CD4-positive, CD25-positive, alpha-beta regulatory T cell (primary cell): ENCODE measurements at places on chromosomes 3 and 15. TPM values are rescaled to one million over a fixed set of nuclear protein-coding genes. Genes with fewer than 3 reads are reported as not detected.

Gene CMC1
- 9.4 TPM for total RNA-seq

Gene TMEM202
- not detected for total RNA-seq

Gene PDZRN3
- total RNA-seq = not detected

Gene PLOD2
- total RNA-seq = 0.52 TPM

Gene HTD2
- 9.7 TPM for total RNA-seq

Gene SOX2
- total RNA-seq = not detected

Gene PDIA5
- total RNA-seq = 1.3 TPM

Gene CSPG4
- total RNA-seq = not detected

Gene OR5K3
- total RNA-seq = not detected

Gene NTRK3
- not detected for total RNA-seq

Gene TRH
- total RNA-seq = not detected

Gene PCOLCE2
- total RNA-seq = not detected

Gene ANKDD1A
- total RNA-seq = 12.4 TPM

Gene TLR9
- 0.27 TPM for total RNA-seq

Gene TLNRD1
- 17.7 TPM for total RNA-seq

Gene CADM2
- not detected for total RNA-seq

Gene VGLL3
- 0.05 TPM for total RNA-seq

Gene KNG1
- total RNA-seq = not detected

DNA sequence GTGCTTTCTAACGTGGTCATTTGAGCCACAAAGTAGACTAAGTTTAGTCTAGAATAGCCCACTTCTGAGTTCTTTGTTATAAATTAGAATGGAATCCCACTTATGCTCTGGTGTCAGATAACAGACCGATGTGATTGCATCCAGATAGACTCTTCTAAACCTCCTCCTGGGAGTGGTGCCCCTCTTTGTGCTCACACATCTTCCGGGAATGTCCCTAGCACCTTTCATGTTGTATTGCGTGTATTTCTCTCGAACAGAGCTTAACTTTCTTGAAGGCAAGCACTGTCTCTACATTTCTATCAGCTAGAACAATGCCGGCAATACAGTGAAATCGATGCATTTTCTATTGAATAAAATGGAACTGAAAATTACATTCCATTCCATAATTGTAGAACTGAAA is 23.0 kb downstream of the CP start:
- DNase-seq = no peak

DNA sequence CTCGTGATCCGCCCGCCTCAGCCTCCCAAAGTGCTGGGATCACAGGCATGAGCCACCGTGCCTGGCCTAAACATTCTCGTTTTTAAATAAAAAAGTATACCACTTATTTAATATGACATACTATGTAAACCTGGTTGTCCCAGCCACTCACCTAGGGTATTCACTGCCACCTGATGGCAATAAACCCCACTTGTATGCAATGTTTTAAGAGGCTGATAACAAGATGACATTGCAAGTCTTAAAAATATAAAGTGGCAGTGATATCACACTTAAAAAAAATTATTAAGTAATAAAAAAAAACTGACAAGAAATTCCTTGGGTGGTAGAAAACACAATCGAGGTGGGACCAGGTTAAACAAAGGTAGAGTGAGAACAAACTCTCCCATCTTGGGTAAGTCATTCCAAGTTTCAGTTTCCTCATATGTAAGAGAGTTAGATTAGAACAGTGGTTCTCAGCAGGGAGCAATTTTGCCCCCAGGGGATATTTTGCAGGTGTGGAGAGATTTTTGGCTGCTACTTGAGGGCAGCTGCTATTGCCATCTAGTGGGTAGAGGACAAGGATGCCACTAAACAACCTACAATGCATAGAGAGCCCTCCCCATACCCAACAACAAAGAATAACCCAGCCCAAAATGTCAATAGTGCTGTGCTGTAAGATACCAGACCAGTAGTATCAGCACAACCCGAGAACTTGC is 14.5 kb downstream of the ARF4 start:
- no peak for DNase-seq

DNA sequence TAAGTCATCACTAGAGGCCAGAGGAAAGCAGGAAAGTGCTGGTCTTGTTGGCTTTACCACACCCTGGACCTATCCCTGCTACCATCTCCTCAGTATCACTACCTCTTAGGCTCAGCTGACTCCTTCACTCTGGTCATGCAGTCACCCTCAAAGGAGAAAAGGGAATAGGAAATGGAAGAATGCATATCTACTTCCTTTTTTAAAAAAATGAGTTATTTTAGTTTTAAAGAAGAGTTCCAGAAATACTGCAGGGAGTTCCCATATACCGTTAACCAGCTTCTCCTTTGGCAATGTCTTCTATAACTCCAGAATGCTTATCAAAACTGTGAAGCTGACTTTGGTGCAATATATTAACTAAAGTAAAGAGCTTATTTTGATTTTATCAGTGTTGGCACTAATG is 688.6 kb downstream of the DIPK2A start:
- no peak for DNase-seq

- DNase-seq = peak; percentile 24
Measured at GRCh38 chr3:47578119-47578632, 489 bp downstream of the CSPG5 start.

DNA sequence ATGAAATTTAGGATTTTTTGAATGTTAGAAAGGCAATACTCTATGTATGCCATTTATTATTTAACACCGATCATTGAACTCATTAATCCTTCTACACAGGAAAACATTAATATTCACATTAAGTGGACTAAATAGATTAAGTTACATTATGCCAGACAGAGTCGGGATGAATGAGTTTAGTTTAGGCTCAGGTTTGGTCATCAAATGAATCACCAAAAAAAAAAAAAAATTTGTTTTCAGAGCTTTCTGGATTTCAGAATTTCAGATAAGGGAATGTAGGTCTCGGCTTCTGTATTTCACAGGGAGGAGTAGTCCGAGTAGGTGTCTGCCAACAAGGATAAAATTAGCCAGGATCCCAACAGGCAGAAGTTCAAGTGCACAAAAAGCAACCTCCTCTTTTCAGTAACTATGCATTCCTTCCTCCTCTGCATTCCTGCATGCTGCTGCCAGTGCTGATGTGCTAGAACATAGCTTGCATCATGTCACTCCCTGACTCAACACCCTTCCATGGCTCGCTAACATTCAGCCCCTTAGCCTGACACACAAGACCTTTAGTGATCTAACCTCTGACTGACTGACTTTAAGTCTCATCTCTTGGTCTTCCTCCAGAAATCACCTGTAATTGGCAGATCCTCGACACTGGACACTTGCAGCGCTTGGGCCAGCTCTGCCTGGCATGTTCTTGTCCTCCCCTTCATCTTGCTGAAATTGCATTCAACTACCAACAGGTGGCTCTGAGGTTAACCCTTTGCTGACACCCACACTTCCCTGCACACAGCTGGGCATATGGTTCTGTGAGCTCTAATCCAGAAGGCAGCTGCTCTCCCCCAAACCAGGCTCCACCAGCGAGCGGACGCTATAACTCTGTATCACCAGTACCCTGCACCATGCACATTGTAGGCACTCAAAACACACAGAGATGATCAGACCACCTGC is 145.4 kb upstream of the PROK2 start:
- DNase-seq = peak; percentile 58

DNA sequence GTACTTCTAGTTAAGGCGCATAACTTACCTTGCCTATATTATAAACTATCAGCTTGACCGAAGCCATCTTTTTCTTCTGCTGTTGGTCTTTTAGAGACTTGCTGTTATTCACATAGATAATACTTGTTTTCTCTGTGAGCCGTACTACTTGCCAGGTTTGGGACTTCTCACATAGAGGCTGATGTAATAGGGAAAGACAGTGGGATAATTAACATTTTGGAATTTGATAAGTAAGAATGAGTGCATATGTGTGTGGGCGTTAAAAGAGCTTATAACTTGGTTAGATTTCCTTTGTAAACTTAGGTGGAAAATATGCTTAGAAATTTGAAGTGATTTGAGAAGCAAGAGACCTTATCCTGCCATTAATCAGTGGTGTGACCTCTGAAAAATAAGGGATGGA is 47.8 kb downstream of the FNDC3B start:
- DNase-seq = no peak

GRCh38 chr15:36579792-36580431 is 486 bp downstream of the CDIN1 start:
- peak; percentile 1 for DNase-seq

GRCh38 chr3:149604125-149604875 is 53.5 kb downstream of the WWTR1 start:
- no peak for DNase-seq

GRCh38 chr15:70459312-70459711 is 304.0 kb downstream of the UACA start:
- DNase-seq = no peak

DNA sequence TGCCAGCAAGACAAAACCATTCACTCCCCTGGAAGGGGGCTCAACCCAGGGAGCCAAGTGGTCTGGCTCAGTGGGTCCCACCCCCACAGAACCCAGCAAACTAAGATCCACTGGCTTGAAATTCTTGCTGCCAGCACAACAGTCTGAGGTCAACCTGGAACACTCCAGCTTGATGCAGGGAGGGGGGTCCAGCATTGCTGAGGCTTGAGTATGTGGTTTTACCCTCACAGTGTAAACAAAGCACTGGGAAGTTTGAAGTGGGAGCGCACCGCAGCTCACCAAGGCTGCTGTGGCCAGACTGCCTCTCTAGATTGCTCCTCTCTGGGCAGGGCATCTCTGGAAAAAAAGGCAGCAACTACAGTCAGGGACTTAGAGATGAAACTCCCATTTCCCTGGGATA is 81.7 kb downstream of the MSL2 start:
- DNase-seq = no peak

- peak; percentile 68 for DNase-seq
Measured at GRCh38 chr15:51737522-51738305, at the start of gene LYSMD2. Gene LYSMD2, minus strand, starts transcription at chr15:51737655. Its CDS starts 33 bp downstream, at chr15:51737622.

GRCh38 chr3:15955968-15956367 is 158.2 kb upstream of the ANKRD28 start:
- no peak for DNase-seq

DNA sequence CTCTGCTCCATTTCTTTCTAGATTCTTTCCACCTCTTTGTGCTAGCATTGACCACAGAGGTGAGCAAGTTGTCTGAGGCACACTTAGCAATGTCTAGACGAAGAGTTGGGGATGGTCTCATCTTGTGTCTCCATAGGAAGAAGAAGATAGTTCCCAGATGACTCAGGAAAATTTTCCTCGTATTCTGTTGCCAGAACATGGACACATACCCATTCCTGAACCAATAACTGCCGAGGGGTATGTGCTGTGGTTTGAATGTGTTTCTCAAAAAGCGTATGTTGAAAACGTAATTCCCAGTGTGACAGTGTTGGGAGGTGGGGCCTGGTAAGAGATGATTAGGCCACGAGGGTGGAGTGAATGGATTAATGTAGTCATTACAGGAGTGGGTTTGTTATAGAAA is 107.5 kb upstream of the GALNT15 start:
- DNase-seq = no peak

- DNase-seq = no peak
Measured at GRCh38 chr15:77853008-77853328, 220.3 kb upstream of the LINGO1 start.

GRCh38 chr15:77824361-77825251 is 191.9 kb upstream of the LINGO1 start:
- no peak for DNase-seq

DNA sequence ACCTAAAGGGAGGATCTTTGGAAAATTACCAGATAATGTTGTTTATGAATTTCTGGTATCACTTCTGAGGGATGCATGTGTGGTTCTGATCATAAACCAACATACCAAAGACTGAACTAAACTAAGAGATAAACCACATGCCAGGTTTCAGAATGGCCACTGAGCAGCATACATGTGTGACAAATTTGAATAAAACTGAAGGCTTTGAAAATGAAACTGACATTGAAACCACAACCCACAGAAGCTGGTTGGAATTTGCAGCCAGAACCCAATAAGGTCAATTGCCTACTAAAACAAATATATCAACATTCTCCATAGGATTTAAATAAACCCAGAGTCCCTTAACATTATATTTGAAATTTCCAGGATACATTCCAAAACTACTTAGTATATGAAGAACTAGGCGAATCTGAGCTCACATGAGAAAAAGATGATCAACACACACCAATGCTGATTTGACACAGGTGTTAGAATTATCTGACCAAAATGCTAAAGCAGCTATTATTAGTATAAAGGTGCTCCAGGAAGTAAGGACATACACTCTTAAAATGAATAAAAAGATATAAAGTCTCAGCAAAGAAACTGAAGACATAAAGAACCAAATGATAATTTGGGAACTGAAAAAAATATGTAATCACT is 125.0 kb downstream of the ZNF280D start:
- no peak for DNase-seq

- no peak for DNase-seq
Measured at GRCh38 chr3:20316238-20316637, 130.2 kb upstream of the SGO1 start.

DNA sequence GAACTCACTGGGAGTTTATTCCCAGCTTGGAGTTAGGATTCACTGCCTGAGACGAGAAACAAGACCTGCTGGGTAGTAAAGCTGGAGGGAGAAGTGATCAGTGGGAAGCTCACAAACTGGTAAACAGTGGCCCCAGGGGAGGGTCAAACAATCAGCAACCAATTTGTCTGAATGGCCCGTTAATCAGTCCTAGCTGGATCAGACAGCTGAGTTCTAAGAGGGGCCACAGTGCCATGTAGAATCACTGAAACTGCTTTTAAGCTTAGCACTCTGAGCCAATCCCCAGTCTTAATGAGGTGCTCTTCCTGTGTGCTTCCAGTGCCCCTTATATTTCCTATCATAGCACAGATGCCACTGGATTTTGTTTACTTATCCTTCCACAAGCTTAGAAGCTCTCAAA is 591.7 kb downstream of the RSL24D1 start:
- DNase-seq = no peak

GRCh38 chr3:14345496-14346150 is 56.8 kb upstream of the SLC6A6 start:
- no peak for DNase-seq

DNA sequence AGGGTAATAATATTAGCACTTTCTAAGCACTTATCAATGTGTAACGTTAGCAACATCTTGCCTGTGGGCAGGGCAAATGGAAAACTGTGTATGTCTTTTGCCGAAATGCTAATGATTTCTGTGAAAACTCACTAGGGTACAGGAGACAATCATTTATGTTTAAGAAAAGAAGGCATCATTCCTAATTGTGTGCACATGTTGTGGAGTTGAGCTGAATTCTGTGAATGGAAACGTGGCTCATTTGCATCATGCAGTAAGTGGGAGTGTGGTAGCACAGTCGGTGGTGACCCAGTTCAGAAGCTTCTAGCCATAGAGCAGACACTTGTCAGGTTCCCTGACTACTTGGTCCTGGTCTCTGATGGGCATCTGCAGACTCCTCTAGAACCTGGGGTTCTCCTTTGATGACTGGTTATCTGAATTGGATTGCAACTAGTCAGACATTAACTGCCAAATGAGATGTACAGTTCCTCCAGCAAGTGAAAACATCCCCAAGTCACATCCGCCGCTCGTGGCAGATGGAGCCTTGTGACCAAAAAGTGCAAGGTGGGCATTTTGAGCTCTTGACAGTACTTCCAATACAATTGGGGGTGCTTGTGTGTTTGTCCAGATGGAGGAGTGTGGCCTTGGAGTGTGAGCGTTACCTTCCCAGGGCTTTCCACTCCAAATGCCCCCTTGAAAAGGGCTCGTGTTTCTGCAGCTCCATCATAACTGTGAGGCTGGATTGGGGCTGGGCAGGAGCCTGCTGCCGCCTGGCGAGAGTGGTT is 21.5 kb downstream of the MRPS25 start:
- no peak for DNase-seq
